ENCODE measurements at places on chromosomes 1 and 21.

- DNase-seq = no peak
Measured at GRCh38 chr1:85490270-85490985, 25.5 kb upstream of the DDAH1 start.

- no peak for DNase-seq
Measured at GRCh38 chr1:66360285-66360724, 173.6 kb upstream of the SGIP1 start.

DNA sequence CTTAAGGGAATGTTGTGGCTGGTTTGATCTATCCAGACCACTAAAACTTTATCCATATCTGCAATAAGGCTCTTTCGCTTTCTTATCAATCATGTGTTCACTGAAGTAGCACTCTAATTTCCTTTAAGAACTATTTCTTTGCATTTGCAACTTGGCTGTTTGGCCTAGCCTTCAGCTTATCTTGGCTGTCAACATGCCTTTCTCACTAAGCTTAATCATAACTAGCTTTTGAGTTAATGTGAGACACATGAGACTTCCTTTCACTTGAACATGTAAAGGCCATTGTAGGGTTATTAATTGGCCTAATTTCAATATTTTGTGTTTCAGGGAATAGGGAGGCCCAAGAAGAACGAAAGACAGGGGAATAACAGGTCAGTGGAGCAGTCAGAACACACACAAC, 124.7 kb downstream of the TNFSF18 start:
- DNase-seq = no peak

GRCh38 chr1:152577168-152577567, 3.1 kb downstream of the LCE3D start:
- DNase-seq = no peak

- DNase-seq = no peak
Measured at GRCh38 chr1:7278827-7279765, 492.0 kb upstream of the VAMP3 start.

DNA sequence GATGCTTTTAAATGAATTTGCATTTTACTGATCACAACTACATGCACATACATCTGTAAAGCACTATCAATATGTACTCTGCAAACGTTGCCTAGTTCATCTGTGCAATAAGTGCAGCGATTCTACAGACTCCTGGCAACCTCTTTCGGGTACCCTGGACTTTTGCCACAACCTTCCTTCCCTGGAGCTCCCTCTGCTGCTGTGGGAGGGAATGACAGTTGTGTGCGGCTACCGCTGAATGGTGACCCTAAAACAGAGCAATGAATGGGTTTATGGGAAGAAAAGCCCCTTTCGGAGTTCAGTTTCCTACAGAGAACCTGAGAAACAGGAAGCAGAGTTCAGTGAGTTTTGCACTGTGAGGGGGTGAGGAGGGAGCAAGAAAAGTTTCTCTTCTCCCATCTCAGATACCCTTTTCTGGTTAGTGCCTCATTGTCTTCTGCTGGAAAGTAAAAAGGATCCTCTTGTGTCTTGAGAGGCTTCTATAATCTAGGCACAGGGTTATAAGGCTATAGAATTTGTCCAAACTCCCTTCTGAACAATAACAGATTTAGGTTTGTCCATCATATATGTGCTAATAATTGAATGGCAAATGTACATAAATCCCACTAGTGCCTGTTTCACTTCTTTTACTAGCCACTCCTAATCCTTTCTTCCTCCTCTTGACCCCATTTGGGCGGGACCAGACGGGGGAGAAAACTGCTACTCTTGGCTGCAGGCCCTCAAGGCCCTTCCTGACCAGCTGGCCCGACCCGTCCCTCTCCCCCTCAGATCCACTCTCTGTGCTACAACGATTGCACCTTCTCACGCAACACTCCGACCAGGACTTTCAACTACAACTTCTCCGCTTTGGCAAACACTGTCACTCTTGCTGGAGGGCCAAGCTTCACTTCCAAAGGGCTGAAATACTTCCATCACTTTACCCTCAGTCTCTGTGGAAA, 19.8 kb upstream of the SARS1 start:
- DNase-seq = no peak

- DNase-seq = no peak
Measured at GRCh38 chr1:92882819-92883218, 51.0 kb downstream of the RPL5 start.

GRCh38 chr1:204003536-204003935, 69.4 kb upstream of the SOX13 start:
- DNase-seq = no peak

DNA sequence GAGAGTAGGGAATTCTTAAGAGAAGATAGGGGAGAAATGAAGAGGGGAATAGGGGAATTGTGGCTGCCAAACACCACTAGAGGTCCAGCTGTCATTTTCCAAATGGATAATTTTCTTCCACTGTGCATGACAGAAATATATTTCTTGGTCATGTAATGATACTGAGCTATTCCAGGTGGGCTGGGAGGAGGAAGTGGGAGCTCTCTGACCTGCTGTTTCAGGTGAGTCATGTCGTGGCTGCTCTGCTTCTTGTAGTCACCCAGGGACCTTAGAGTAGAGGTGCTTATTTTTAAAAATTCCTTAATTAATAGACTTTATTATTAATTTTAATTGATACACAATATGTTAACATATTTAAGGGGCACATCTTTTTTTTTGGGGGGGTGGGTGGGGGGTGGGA, 11.9 kb downstream of the PDE4B start:
- no peak for DNase-seq

- DNase-seq = no peak
Measured at GRCh38 chr21:33522953-33523349, 19.0 kb downstream of the GART start.

- DNase-seq = no peak
Measured at GRCh38 chr1:214475331-214475730, 76.1 kb downstream of the PTPN14 start.

GRCh38 chr1:41046347-41046775, 24.8 kb upstream of the SLFNL1 start:
- no peak for DNase-seq

DNA sequence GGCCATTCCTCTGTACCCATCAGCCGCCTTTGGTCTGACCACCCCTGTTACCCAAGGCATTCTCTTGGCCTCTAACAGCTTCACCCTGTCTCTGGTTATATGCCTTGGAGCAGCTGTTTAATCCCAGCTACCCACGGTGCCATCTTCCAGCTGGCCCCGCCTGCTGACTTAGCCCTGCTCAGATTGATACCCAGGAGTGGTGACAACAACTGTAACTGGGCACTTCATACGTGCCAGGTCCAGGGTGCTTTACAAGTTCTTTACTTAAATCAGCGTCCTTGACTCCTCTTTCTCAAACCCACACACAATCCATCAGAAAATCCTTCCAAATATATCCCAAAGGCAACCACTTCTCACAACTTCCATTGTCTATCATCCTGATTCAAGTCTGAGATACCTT, 37.2 kb upstream of the HMGB4 start:
- no peak for DNase-seq

GRCh38 chr1:31371121-31371959, 1.5 kb downstream of the FABP3 start:
- peak; percentile 37 for DNase-seq

- DNase-seq = no peak
Measured at GRCh38 chr1:19872190-19872589, 10.0 kb upstream of the OTUD3 start.

DNA sequence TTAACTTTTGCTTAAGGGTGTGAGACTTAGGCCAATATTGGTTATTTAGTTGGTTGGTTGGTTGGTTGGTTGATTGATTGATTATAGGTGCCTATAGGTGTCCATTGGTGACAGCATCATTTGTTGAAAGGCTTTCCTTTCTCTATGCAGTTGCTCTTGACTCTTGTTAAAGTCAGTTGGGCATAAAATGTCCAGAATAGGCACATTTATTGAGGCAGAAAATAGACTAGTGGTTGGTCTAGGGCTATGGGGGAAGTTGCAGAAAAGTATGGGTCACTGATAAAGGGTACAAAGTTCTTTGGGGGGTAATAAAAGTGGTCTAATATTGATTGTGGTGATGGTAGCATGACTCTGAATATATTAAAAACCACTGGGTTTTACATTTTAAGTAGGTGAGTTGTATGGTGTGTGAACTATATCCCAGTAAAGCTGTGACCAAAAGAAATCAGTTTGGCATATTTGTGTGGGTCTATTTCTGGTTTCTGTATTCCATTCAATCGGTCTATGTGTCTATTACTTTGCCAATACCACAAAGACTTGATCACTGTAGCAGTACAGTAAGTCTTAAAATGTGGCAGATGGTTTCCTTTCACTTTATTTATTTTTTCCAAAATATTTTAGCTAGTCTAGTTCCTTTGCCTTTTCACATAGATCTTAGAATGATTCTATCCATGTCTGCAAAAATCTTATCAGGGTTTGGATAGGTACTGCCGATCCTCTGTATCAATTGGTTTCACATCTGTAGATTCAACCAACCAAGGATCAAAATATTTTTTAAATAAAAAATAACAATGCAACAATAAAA, 63.0 kb downstream of the ATP1A1 start:
- no peak for DNase-seq

DNA sequence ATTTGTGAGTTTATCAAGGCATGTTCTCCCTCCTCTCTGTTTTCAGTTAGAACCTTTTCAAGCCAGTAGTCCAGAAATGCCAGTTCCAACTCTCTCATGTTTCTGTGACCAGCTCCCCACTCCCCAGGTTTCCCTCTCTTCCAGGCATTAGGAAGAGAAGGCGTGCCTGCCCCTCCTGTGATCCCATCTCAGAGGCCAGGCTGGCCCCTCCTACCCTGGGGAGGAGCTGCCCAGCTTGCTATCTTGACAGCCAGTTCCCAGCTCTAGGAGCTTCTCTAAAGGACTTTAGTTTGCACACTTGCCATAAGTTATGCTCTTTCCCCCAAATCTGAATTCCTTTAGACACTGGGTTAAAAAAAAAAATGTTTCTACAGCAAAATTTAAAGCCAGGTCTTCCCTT, 8.9 kb downstream of the HYI start:
- DNase-seq = no peak

DNA sequence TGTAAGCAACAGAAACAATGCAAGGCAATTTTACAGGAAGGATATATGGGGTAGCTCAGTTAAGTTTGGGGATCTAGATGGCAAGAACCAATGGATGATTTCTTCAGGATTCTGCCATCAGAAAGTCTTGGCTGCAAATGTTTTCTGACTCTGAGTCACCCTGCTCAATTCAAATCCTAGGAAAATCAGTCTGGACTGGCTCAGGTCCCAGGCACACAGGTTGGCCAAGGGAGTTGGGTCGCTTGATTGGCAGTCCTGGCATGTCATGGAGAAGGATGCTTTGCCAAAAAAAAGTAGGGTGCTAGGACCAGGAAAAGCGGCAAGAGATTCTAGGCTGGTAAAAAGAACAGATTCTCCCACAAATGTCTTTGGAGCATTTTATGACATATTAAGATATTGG, 28.9 kb upstream of the S1PR1 start:
- DNase-seq = no peak

DNA sequence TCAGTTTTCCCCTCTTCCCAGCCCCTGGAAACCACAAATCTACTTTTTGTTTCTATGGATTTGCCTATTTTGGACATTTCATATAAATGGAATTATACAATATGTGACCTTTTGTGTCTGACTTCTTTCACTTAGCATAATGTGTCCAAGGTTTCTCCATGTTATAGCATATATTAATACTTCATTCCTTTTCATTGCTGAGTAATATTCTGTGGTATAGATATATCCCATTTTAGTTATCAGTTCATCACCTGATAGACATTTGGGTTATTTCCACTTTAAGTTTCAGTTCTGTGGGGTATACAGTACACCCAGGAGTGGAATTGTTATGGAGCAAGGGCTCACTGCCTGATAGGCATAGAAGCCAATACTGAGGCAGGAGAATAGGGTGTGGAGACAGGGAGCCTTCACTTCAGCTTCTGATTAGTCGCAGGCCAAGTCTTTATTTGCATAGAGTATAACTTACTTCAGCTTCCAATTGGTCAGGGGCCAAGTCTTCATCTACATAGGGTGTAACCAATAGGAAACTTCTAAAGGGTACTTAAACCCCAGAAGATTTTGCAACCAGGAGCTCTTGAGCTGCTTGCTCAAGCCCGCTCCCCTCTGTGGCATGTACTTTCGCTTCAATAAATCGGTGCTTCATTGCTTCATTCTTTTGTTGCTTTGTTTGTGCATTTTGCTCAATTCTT, 8.3 kb upstream of the NVL start:
- no peak for DNase-seq

GRCh38 chr1:166479052-166479631, 312.3 kb upstream of the FAM78B start:
- no peak for DNase-seq

DNA sequence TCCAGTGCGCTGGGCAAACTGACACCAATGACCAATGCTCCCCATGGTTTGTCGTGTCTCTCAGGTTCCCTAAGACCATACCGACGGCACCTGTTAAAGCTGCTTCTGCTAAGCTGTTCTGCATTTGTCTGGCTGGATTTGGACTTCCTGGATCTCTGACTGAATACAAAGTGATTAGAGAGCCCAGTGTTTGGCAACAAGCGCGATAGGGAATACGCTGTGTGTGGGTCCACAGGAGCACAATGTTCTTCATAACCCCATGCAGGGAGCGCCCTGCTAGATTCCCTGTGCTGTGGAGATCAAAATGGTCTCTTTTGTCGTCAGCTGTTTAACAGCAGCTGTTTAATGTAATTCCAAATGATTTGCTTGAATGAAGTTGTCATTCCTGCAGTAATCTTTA, 26.0 kb upstream of the ESRRG start:
- DNase-seq = no peak

DNA sequence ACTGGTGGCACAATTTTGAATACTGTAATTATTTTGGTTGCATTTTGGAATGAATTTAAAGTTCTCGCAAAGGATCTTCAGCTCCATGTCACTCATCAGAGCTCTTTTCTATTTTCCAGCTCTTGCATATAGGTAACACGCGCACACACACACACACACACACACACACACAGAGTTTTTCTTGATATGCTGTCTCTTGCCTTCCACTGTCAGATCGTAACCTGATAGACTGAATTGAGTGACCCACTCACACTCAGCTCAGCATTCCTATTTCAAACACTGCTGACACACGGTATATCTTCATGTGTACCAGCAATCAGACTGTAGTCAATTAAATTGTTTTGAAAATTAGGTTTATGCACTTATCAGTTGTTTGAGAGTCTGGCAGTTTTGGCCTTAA, 214.1 kb downstream of the PBX1 start:
- DNase-seq = no peak

GRCh38 chr1:189682591-189682990, 795.1 kb downstream of the BRINP3 start:
- no peak for DNase-seq

DNA sequence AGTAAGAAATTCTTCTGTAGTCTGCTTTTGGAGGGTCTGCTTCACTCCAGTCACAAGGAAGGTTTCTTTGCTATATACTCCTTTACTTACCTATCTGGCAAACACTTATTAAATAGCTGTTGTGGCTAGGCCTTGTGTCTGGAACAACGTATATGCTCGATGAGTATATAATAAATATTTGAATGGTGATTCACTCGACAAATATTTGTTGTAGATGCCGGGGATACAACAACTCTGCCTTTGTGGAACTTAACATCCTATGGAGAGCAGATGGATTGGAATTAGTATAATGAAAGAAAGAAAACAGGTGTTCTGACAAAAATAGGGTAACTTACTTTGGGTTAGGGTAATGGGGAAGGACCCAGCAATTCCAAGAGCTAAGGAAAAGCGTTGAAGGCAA, 31.1 kb downstream of the KPNA6 start:
- no peak for DNase-seq

Data from suprapubic skin (tissue), 4 donors.